ENCODE measurements at places on chromosomes 3 and 15.

- DNase-seq = no peak
These were observed 353.2 kb upstream of the PROK2 start for GRCh38 chr3:72137865-72138861.

GRCh38 chr3:99686469-99686868 is 48.1 kb downstream of the COL8A1 start:
- DNase-seq = no peak

GRCh38 chr3:179460260-179460659 is 9.0 kb upstream of the GNB4 start:
- DNase-seq = no peak

DNA sequence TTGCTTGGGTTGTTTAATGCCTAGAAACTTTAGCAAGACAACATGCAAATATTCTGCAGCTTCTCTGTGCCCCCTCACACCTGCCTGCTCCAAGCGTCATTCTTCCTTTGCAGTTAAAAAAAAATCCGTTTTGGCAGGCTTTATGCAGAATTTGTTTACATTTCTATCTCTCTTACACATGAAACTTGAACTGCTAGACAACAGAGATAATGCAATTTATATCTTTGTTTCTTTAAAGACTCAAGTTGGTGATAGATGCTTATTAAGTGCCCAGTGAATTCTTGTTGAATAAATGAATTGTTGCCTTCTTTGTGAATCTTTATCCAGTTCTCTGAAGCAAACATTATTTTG is 53.2 kb downstream of the CHST2 start:
- DNase-seq = no peak

DNA sequence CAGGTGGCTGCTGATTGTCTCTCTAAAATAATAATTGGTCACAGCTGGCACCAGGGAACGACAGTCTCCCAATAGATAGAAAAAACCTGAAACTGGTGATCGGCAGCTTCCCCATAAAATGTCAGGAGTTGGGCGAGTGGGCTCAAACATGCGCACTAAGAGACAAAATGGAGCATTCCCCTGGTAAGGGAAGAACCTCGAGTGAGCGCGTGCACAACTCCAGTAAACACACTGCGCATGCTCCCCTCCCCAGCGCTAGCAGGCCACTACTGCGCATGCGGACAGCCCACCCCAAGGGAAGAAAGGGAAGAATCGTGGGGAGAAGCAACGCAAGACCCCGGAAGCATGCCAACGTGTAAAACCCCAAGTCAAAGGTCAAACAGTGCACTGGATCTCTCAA is 7.7 kb upstream of the STARD5 start:
- DNase-seq = no peak

DNA sequence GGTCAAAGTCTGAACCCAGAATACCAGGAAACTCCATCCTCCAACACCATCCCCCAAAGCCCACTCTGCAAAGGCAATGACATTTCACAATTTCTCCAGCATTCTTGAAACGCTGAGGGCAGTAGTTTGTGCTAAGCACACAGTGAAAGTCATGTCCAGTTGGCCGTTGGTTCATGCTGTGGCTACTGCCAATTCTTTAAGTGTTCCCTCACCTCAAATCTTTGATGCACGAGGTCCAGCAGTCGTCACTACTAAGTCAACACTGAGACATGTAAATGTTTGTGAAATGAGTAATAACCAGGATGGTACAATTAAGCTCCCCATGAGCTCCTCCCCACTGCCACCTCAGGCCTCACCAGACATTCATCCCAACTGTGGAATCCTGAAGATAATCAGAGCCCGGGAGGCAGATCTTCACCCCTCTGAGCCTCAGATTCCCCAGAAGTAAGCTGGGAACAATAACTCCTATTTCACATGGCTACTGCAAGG is 7.0 kb downstream of the SUCLG2 start:
- no peak for DNase-seq

GRCh38 chr3:50885070-50885850 is 210.5 kb downstream of the DOCK3 start:
- no peak for DNase-seq

Measured in activated naive CD4-positive, alpha-beta T cell (primary cell).